ENCODE measurements at places on chromosomes 1 and 21.

GRCh38 chr21:33688353-33688752, 46.1 kb downstream of the ITSN1 start:
- no peak for DNase-seq

- DNase-seq: no peak
Observed at GRCh38 chr1:66313429-66313828, 220.5 kb upstream of the SGIP1 start.

- no peak for DNase-seq
Observed at GRCh38 chr1:214857716-214858115, 224.8 kb upstream of the KCNK2 start.

- DNase-seq: no peak
Observed at GRCh38 chr1:226772446-226773139, 33.5 kb upstream of the ITPKB start.

DNA sequence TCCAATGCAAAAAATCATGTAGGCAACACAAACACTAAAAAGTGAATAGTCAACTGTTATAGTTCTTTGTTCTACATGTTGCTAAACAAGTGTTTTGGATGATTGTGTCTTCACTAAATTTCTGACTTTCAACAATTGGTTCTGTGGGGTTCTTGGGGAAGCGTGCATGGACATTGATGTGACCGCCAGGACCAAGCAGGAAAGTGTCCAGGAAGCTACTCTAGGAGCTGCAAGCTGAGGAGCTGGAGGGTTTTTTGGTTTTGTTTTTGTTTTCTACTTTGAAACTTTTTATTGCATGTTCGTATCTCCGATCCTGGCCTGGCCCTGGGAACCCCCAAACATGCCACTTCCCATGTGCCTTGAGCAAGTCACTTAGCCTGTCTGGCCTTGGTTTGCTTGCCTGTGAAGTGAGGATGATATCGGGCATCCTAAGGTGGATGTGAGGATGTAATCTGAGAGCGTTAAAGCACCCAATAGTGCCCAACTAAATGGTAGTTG, 8.0 kb downstream of the TMPRSS3 start:
- DNase-seq: no peak

GRCh38 chr1:173409613-173410012, 67.5 kb upstream of the PRDX6 start:
- DNase-seq: no peak

DNA sequence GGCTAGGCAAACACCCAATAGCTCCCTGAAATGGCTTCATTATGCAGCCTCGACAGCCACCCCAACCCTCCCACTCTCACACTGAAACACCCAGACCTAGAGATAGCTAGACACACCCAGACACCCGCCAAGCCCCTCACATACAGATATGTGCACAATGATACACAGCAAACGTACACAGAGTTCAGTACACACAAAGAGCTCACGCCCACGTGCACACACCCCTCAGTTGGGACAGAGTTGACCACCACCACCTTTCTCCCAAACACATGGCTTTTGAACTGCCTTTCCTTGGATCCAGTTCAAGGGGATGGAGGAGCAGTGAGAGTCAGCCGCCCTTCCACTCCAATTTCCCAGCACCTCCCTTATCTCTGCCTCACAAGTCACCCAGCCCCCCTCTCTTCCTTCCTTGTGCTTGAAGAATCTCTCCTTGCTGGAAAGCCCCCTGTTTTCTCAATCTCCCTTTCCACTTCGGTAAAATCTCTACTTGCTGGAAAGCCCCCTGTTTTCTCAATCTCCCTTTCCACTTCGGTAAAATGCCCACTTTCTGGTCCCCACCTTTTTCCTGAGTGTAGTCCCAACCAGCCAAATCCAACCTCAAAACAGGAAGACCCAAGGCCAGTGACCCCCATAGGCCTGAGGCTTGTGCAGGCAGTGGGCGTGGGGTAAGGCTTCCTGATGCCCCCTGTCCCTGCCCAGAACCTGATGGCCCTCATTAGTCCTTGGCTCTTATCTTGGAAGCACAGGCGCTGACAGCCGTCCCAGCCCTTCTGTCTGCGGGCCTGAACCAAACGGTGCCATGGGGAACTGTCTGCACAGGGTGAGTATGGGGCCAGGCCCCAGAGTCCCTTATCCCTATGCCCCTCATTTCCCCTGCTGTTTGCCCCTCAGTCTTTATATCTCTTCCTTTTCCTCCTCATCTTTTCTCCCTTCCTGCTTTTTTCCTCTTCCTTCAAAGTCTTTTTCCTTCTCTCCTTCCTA, at the start of gene ACKR1:
ACKR1 (plus strand) TSS at position 715 of the 981 bp plus-strand sequence; CDS start at position 800, 85 bp downstream.
- DNase-seq: no peak

DNA sequence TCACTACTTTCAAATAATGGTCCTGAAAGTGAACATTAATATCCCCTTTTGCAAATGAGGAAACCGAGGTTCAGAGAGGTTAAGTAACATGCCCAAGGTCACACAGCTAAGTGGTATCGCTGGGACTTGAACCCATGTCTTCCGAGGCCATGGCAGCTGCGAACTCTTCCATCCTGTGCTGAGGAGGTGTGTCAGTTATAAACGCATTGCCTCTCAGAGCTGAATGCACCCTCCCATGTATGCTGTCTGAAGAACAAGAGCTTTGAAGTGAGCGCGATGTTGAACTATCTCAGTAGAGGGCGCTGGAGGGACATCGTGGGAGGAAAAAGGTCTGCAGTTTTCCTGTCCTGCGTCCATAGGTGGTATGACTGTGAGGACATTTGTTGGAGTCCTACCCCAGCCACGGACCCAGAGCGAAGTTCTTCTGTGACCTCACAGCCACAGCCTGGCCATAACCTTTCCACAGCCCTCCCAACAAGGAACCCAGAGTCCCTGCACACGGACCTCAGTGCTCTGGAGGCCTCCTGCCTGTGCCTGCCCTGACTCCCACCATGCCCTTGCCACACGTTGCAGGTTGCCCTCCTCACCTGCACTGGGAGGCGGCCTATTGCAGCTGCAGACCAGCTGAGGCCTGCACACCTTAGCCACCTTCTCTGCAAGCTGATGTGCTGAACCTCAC, 7.5 kb downstream of the MYOC start:
- DNase-seq: peak; percentile 65

- no peak for DNase-seq
Observed at GRCh38 chr1:210440081-210440480, 111.4 kb downstream of the HHAT start.

- no peak for DNase-seq
Observed at GRCh38 chr1:44660176-44660575, 14.1 kb downstream of the TMEM53 start.

- no peak for DNase-seq
Observed at GRCh38 chr1:116167625-116168276, 56.6 kb downstream of the MAB21L3 start.

DNA sequence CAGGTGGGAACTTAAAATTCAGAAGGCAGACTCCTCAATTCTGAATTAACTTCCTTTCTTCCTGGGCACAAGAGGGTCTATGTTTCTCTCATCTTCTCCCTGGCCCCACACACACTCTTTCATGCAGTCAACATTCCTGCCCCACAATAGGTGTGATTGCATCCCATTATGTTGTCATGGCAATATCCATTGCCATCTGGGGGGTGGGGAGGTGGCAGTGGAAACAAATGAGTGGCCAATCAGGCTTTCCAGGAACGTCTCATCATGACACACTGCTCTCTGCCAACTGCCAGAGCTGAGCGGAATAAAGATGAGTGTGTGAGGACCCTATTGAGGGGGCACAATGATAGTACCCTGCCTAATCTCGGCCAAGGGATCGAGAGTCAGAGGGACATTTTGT, 80.4 kb downstream of the KCND3 start:
- no peak for DNase-seq

DNA sequence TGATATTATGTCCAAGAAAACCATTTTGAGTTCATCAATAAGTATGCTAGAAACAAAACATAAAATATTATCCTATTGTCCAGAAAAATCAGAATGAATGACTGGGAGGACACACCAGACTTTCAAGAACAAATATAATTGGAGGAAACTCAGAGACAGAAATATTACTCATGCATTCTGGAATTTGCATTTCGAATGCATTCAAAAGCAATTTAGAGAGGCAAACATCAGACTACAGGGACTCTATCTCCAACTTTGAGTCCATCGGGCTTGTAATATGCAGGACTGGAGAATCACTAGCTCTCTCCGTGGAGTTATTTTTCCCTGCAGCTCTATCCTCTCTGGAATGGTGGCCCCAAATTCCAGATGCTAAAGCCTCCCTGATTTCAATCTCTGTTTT, 161.8 kb downstream of the CDC42BPA start:
- DNase-seq: no peak

DNA sequence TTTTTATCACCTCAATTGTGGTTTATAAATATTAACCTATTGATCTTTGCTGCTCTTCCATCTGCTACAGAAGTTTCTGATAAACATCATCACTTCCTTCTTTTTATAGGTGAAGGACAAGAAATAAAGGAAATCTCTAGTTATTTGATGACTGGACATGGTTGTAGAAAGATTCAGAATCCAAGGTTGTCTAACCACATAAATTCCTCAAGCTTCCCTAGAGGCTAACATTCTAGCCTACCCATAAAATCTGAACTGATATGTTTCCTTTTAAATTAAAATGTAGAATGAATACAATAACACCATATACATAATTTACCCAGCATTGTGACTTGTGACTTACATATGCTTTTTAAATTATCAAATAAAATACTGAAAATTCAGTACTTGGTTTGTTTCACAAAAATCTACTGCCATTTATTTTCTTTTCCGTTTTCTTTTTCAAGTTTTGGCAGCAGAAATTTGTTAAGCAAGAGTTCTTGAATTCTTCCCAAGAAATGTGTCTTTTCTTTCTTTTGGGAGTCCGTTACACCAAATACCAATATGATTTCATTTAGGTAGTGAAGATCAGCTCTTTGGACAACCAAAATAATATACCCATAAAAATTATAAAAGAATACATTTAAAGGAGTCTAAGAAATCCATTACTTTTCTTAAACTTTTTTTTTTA, 513.2 kb upstream of the ADGRL2 start:
- DNase-seq: no peak

DNA sequence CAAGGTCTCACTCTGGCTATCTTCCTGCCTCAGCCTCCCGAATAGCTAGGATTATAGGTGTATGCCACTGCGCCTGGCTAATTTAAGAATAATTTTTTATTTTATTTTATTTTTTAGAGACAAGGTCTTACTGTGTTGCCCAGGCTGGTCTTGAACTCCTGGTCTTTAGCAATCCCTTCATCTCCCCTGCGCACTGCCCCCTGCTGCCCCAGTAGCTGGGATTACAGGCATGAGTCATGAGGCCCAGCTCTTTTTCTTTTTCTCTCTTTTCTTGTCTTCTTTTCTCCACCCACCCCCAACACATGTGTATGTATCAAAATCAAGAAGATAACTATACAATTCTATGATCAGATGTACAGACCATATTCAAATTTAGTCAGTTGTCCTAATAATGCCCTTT, 87.2 kb downstream of the PEX14 start:
- DNase-seq: no peak

DNA sequence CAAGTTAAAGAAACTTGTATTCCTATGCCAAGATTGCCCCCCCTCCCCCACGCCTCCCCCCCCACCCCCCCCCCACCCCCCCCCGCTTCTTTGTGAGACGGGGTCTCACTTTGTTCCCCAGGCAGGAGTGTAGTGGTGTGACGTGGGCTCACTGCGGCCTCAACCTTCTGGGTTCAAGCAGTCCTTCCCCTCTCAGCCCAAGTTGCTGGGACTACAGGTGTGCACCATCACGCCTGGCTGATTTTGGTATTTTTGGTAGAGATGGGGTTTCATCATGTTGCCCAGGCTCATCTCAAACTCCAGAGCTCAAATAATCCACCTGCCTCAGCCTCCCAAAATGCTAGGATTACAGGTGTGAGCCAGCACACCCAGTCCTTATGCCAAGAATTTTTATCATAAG, 136.6 kb downstream of the POU2F1 start:
- no peak for DNase-seq

- DNase-seq: no peak
Observed at GRCh38 chr1:192552760-192553191, 22.8 kb upstream of the RGS1 start.

DNA sequence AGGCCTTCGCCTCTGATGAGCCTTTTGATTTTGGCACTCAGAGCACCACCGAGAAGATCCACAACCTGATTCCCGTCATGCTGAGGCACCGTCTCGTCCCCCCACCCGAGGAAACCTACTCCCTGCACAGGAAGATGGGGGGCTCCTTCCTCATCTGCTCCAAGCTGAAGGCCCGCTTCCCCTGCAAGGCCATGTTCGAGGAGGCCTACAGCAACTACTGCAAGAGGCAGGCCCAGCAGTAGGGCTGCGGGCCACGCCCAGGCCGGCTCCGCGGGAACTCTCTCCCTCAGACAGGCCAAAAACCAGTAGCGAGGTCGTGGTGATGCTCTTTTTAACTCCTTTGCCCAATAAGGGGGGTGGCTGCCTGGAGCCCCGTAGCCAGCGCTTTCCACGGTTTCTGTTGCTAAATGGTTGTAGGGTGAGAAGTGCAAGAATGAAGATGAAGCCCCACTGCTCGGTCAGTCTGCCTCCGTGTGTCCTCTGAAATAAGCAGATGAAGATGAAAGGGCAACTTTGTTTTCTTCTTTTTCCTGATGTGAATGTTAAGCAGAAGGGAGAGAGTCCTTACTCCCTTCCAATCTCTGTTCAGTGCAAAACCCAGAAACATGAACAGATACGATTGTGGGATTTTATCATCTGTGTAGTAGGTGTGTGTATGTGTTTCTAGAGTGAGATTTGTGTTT, 46.5 kb downstream of the COQ8A start:
- DNase-seq: no peak
